ENCODE measurements at places on chromosomes 5 and 9. TPM values are rescaled to one million over a fixed set of nuclear protein-coding genes. Genes with fewer than 3 reads are reported as not detected.

DNA sequence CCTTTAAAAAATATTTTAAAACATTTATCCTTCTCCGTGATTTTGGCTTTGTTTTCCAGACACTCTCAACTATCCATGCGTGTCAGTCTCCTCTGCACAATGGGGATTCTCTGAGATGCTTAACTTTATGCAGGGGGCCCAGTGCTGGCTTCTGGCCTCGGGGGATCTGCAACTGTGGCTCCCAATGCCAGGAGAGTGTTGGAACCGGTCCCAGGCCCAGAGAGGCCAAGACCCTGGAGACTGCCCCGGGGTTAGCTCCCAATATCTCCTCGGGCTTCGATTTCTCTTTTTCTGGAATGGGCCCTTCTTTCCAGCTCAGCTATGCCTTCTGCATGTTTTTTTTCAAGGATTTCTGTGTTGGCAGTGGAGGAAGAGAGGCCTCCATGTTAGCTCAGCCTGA lies 20.1 kb upstream of the SARDH start:
- DNase-seq: no peak

DNA sequence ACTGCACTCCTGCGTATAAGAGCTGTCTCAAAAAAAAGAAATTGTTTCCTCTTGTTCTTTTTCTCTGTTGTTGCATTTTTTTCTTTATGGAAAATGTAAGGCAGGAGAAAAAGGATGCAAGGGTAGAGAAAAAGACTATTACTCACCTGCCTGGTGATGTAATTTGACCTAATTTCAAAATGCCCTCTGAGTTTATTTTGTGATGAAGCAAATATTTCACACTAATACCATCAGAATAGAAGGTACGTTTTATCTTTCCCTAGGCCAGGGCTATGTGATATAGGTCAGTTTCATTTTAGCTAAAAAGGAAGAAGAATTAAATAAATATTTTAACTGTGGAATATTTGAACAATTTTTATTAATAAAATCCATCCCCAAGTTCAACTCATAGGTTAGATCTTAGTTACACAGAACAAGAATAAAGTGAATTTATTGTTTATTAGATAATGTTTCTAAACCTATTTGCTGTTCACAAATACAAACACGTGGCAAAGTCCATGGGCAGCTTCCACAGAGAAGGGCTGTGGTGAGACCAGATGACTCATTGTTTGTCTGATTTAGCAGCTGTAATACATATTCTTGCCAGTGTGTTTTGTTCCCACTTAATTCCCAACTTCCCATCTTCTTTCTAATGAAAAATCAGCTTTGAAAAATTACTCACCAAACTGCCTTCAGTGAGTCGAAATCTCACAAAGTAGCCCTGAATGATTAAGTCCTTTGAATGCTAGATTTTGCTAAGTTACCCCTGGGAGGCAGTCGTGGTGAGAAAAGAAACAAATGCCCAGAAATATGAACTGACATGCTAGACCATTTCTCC lies 52.8 kb upstream of the CCDC112 start:
- peak; percentile 92 for DNase-seq

LCN9 gene
- not detected for total RNA-seq

DNA sequence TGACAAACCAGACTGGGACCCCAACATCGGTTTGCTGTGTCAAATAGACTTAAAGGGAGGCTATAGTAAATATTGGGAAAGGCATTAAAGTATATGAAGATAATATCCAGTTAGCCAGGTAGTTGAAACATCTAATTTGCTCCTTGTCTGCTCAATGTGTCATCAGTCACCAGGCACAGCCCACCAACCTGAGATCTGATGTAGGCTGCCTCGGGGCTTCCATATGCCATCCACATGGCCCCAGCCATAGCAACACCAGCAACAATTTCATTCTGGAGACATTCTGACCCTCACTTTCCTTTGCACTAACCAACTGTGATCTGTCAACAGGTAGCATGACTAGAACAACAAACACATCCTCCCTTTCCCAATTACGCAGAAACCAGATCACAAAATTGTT lies 196.0 kb downstream of the NR2F1-AS1 start:
- DNase-seq: no peak

- no peak for DNase-seq
These were observed 130.1 kb upstream of the EPB41L4A start for GRCh38 chr5:112549127-112549526.

- no peak for DNase-seq
These were observed 625 bp upstream of the UBLCP1 start for GRCh38 chr5:159262472-159262858.

GRCh38 chr5:68456756-68457217 lies 241.2 kb downstream of the PIK3R1 start:
- peak; percentile 42 for DNase-seq

PRRX2 gene
- under 0.01 TPM for total RNA-seq

GRCh38 chr9:120608421-120608820 lies 28.5 kb upstream of the CDK5RAP2 start:
- DNase-seq: no peak

DNA sequence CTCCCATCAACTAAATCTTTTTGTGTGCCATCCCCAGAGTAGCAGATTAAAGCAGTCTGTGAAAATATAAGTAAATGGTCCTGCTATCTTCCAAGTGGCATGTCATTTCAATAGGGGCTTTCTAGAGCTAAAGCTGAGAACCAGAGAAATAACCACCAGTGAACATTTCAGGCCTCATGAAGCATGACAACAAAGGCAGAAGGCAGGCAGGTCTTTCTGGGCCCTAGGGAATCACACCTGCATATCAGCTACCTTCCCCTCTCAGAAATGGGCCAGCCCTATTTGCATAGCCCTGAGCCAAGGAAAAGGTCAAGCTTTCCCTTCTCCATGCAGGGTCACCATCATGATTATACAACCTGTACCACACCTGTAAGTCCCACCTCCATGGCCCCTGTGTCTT lies 205.3 kb downstream of the DEPDC1B start:
- DNase-seq: no peak

GRCh38 chr5:14753292-14753691 lies 88.8 kb downstream of the OTULIN start:
- DNase-seq: no peak

GRCh38 chr9:135655317-135655716 lies 7.8 kb upstream of the LCN9 start:
- DNase-seq: no peak

MEF2C gene
- 16.0 TPM for total RNA-seq

GRCh38 chr5:98296426-98296825 lies 477.0 kb upstream of the RGMB start:
- peak; percentile 63 for DNase-seq

DNA sequence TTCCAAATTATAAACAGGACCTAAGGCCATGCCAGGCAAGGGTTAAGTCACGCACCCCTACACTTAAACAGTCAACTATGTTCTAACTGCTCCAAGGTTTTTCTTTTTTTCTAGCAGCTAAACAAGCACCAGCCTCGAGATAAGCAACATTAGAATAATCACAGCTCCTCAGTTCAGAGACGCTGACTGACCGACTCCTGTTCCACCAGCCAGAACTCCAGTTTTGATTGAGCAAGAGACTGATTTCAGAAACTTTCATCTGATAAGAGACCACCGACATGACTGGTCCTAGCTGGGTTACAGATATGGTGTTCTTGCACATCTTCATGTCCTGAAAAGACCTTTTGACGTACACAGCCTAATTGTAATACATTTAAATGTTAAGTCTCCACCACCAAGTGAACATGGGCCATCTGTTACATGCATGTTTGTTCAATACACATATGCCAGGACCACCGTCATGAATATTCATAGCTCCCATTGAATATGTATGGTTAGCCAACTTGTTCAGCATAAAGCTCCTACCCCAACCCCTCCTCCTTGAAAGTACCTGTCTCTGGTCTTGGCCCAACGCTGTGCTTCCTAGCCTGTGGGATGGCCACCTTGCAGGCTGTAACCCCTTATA lies 23.7 kb upstream of the OTULINL start:
- peak; percentile 87 for DNase-seq

- no peak for DNase-seq
These were observed 4.1 kb downstream of the GALNT10 start for GRCh38 chr5:154194345-154195329.

DNA sequence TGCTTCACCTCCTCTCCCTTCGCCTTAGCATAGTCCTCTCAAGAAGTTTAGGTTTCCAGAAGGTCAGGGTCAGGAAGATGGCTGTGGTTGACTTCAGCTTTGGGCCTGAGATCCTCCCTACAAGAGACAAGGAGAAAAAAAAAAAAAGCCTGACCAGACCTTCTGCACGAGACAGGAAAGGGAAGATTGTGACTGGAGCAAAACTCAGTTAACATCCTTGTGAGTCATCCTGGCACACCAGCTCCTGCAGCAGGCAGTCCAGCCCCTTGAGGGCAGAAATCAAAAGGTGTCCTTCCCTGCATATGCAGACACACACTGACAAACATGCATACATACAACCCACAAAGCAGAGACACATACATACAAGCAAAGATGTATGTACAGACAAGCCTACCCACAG lies 18.0 kb upstream of the ENHO start:
- DNase-seq: peak; percentile 23

- no peak for DNase-seq
These were observed 499 bp downstream of the ALG2 start for GRCh38 chr9:99221266-99221620.

DNA sequence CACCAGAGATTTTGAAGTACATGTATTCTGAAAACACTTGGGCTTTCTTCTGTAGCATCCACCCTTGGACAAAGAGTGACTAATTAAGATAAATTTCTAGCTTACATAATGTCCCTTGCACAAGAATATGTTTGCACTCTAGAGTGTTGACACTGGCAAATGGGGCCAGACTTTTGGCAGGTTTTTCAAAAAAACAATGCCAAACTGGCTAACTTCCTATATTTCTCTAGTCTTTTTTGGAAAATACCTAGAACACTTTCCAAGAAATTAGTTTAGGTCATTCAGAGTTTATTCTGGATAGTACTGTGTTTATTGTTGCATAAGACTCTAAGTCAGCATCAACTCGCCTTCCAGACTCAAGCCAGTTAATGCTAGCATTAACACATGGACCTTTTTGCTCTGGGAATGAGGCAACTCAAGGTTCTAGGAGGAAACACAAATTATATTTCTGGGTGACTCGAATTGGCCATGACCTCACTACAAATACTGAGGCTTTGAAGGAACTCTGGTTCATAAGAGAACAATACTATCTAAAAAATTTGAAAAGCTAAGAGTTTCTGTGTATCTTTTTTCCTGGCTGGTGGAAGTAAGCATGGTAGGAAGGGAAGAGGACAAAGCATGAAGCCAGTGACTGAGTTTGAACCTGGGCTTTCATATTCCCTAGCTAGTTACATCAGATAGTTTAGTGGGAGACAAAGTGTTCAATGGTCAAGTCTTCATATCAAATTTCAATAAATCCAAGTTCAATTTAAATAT lies 101.6 kb downstream of the NREP start:
- peak; percentile 78 for DNase-seq

GRCh38 chr9:76996700-76997099 lies 22.8 kb upstream of the FOXB2 start:
- peak; percentile 35 for DNase-seq

- peak; percentile 71 for DNase-seq
These were observed 4.6 kb upstream of the TRAF2 start for GRCh38 chr9:136881691-136882108.

All from fibroblast of villous mesenchyme (primary cell).